ENCODE measurements at places on chromosomes 5 and 9. TPM values are rescaled to one million over a fixed set of nuclear protein-coding genes. Genes with fewer than 3 reads are reported as not detected.

Gene KIF4B
- total RNA-seq, result not detected

Gene ARHGEF39
- 16.1 TPM for total RNA-seq

Gene DNAI1
- total RNA-seq, result not detected

Gene TAF11L12
- not detected for total RNA-seq

Gene DND1
- 0.88 TPM for total RNA-seq

Gene INSYN2B
- 0.27 TPM for total RNA-seq
